Stimulated activated CD8-positive, alpha-beta memory T cell treated with anti-CD3 and anti-CD28 coated beads, Interleukin-4, amount 100 ng/mL, for 1 hour (primary cell): ENCODE measurements at places on chromosomes 3 and 15.

GRCh38 chr3:128804017-128804810, 75.2 kb upstream of the ACAD9 start:
- no peak for DNase-seq

DNA sequence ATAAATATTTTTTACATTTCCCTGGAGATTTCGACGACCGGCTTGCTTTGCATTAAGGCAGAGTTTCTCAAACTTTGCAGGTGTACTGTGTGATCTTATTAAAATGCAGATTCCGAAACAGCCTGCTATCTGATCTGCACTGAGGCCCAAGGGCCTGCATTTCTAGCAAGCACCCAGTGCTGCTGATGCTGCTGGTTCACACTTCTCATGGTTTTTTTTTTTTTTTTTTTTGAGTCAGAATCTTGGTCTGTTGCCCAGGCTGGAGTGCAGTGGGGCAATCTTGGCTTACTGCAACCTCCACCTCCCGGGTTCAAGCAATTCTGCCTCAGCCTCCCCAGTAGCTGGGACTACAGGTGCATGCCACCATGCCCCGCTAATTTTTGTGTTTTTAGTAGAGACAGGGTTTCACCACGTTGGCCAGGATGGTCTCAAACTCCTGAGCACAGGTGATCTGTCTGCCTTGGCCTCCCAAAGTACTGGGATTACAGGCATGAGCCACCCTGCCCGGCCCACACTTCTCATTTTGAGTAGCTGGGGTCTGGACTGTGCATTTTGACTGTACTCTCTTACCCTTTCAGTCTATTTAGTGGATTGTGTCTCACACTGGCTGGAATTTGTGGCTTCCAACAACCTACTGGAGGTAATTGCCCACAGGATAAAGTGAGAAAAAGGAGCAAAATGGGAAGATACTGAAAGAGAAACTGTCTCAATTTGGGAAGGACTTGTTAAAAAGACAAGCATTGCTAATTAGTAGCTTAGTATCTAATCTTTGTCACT, 94.1 kb downstream of the ITPR1 start:
- no peak for DNase-seq

DNA sequence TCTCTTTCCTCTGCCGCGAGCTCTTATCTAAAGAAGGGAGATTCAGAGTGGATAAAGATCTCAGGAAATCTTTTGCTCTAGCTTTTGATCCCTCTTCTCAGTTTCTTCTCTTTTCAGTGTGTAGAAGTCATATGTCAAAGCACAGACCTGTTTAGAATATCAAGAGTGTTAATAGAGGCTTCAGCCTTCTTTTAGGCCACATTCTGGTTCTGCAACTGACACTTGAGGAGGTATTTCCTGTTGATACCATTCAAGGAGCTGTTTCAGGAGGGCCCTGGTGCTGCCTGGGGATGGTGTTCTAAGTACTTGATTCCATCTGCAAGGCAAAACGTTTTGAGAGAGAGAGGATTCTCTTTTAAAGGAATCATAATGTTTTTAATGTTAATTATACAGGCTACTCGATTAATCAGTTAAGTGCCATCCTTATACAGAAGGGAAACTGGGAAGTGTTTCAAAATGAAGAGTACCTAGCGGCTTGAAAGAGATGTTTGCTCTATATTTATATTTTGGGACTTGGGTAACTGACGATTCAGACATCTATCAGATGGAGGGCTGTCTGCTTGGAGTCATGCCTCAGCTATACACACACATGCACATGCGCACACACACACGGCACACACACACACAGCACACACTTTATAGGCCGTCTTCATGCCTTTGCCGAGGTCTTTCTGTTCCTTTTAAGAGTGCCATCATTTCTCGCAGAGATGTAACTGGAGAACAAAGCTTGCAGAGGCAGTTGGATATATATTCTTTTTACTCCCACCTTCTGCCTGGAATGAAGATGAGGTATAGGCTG, 313.9 kb downstream of the PTPRG start:
- no peak for DNase-seq

- DNase-seq: no peak
Measured at GRCh38 chr3:71907996-71908395, 123.0 kb upstream of the PROK2 start.

- no peak for DNase-seq
Measured at GRCh38 chr3:138833899-138834595, 681 bp downstream of the PIK3CB start.

DNA sequence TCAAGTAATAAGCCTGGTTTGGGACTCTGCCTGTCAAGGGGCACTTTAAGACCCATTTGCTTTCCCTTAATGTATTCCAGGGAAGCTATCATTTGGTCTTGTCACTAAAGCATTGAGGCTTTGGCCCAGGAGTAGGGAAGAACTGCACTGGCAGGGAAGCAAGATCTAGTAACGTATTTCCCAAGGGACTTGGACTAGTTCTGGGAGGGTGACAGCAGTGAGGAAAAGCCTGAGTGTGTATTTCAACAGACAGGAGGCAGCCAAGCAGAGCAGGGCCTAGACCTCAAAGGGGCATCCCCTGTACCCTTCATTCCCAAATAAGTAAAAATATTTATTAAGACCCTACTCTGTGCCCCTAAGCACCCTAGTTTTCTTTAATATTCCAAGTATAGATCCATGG, 92.8 kb downstream of the SRGAP3 start:
- no peak for DNase-seq

DNA sequence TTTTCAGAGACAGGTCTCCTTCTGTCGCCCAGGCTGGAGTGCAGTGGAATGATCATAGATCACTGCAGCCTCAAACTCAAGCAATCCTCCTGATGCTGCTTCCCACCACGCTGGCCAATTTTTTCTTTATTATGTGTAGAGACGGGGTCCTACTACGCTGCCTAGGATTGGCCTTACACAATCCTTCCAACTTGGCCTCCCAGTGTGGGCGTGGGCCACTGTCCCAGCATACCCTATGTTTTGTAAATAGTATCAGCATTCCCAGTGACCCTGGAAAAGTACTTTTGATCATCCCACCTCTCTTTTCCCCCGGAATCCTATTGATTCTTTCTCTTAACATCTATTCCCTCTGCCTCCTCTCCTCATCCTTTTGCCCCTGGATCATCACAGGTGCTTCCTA, 36.9 kb downstream of the SLC28A2 start:
- DNase-seq: no peak

GRCh38 chr3:114627770-114628169, 333.9 kb downstream of the TIGIT start:
- DNase-seq: no peak

DNA sequence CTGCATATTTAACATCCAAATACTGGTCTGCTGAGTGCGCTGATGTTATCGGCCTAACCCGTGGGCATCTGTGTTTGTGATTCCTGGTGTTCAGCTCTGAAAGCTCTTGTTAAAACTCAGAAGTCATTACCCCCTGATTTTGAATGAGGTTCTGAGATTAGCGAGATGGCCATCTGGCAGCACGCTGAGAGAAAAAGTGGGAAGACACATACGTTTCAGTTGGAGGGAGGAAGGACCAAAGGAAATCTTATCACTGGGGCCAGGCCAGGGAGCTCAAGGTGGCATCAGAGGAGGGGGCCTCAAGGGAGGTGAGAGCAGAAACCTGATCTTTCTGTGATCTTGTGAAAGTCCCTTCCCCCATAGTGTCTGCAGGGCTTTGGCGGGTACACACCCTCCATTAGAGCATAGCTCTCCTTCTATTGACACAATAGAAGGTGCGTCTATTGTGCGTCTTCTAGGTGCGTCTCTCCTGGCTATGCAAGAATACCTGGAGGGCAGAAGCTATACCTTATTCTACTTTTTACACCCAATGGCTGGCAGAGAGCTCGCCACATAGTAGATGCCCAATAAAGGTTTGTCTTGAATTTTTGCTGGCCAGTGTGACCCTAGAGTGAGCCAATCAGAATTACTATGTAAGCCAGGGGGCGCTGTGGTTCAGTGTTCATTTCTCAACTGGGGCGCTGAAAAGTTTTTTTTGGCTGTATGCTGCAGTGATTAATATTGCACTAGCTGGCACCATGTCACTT, 182.4 kb downstream of the SHQ1 start:
- peak; percentile 33 for DNase-seq

GRCh38 chr3:63467392-63467791, 185.1 kb upstream of the SNTN start:
- DNase-seq: no peak

- DNase-seq: no peak
Measured at GRCh38 chr3:59832702-59833101, 782.9 kb upstream of the CFAP20DC start.

DNA sequence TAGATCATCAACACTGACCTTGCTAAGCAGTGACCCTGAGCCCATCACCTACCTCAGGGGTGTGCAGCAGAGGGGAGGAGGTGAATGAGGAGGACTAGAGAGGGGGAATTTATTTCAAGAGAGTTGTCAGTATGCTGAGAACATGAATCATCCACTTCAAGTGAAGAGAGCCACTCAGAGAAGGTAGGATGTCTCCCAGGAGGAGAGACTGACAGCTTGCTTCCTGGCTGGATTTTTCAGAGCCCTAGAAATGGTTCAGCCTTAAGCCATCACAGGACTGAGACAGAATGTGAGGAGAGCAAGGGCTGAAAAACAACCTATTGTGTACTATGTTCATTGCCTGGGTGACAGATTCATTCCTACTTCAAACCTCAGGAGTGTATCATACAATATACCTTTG, 34.8 kb downstream of the CCNL1 start:
- no peak for DNase-seq

- no peak for DNase-seq
Measured at GRCh38 chr3:109023656-109024254, 70.1 kb upstream of the GUCA1C start.

GRCh38 chr3:171226794-171227193, 200.3 kb upstream of the SLC2A2 start:
- DNase-seq: no peak

DNA sequence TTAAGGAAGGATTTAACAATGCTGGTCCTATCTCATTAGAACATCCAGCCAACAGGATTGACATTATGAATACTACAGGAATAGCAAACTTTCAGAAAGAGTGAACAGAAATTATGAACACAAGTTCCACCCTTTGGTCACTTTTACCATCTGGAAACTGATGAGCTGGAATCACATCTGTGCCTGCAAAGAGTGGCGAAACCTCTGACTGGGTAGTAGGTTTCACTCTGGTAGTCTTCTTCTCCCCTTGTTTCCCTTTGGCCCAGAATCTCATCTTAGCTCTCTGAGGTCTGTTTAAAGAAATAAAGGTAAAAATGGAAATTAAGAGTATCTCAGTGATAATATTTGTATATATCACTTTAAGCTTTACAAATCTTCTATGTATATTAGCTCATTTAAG, 73.1 kb downstream of the NR2E3 start:
- DNase-seq: no peak

GRCh38 chr15:46856839-46857502, 860.3 kb upstream of the SEMA6D start:
- no peak for DNase-seq

GRCh38 chr15:94674296-94674695, 442.9 kb downstream of the MCTP2 start:
- DNase-seq: no peak

- DNase-seq: no peak
Measured at GRCh38 chr3:35785234-35785888, 146.0 kb downstream of the ARPP21 start.

GRCh38 chr15:57785959-57786358, 79.4 kb downstream of the POLR2M start:
- DNase-seq: no peak

GRCh38 chr15:99096173-99096893, 8.5 kb upstream of the SYNM start:
- DNase-seq: no peak

DNA sequence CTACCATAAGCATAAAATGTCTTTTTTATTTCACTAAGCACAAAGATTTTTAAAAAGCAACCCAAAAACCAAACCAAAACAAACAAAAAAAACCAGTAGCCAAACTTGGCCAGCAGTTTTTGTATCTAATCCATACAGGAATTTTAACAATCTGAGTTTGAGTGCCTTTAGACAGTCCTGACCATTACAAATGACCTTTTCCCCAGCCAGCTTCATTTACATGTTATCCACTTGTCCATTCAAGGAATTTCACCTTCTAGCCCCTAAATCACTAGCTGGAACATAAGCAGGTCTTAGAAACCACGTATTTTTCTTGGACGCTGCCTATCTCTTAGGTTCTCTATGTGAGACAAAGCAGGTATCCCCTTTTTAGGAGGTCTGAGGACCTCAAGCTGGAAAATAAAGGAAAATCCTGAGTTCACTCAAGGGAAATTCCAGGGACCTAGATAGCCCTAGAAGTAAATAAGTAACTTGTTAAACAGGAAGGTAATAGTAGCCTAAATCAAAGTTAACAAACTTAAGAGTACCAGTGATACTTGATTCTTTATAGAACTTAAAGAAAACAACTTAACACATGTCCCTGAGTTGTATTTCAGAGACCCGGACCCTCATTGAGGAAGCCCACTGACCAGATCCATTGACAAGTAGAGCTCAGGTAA, 34.2 kb downstream of the CIP2A start:
- no peak for DNase-seq

GRCh38 chr3:111998636-111999483, at the start of gene TAGLN3:
TAGLN3 (plus strand) TSS chr3:111998922; CDS start chr3:111999423, 501 bp downstream.
- no peak for DNase-seq

GRCh38 chr3:188936597-188937107, 235.1 kb upstream of the TPRG1 start:
- no peak for DNase-seq

DNA sequence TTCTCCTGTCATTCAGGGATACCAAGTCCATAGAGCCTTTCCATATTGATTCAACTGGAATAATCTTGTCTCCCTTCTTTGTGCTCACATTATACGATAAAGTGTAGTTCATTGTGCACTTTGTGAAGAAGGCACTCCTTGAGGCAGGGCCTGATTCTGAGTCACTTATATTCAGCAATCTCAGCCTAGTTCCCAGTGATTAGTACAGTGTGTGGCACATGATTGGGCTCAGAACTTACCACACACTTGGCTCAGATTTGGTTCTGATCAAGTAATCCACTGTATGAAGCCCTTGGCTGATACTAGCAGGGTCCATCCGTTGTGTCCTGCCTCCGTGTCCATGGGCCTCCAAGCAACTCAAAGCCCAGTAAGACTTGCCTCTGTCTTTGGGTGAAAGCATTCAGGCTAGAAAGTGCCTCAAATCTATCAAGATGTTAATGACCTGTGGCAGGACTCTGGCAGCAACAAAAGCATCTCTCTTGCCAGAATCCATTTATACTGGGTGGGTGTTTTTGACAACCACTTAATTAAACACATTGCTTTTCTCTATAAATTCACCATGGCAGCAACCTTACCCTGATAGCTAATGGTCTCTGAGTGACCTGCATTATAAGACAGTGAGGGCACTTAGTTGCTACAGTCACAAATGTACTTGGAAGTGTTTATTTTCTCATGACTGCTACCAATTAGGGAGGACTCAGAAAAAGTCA, 51.3 kb downstream of the TPRG1 start:
- DNase-seq: no peak

GRCh38 chr15:25795712-25796111, 67.4 kb downstream of the ATP10A start:
- no peak for DNase-seq
